ENCODE measurements at places on chromosomes 1 and 21.
A peak's percentile ranks its signal among the peaks of the same experiment; 100 is the strongest.

GRCh38 chr1:186882372-186883134 is 53.8 kb downstream of the PLA2G4A start:
- DNase-seq = no peak

- DNase-seq = peak; percentile 50
Measured at GRCh38 chr1:101108111-101108500, 82.5 kb upstream of the DPH5 start.

GRCh38 chr1:161324020-161324419 is 9.8 kb downstream of the SDHC start:
- DNase-seq = no peak

GRCh38 chr1:181647314-181648035 is 164.2 kb downstream of the CACNA1E start:
- DNase-seq = no peak

DNA sequence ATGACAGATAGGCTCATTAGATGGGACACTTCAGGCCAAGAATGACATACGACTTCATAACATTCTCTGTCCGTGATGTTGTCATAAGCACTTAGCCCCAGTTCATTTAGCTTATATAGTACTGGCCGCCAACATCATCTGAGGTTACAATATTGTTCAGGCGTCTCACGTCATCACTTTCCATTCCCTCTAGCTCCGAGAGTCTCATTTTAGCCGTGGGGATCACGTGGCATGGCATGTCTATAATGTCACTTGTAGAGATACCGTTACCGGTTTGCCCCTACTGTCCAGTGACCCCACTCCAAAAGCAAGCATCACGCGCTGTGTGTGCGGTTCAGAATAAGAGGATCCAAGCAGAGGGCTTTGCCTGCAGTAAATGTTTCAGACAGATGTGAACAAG is 34.6 kb upstream of the HEATR1 start:
- no peak for DNase-seq

DNA sequence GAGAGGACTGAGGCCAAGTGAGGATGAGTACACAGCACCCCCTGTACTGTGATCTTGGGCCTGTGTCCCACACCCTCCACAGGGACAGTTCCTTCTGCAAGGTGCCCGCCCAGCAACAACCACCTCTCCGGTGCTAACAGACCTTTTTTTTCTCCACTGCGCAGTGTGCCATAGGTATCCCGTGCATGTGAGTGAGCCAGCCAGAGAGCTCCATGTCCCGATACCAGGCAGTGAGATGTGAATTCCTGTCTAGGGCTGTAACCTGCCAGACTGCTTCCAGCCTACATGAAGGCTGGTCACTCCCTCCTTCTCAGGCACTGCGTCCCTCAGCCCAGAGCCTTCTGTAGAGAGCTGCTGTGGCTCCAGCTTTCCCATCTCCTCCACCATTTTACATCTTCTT is 56.9 kb downstream of the PCBP3 start:
- DNase-seq = no peak

- no peak for DNase-seq
Measured at GRCh38 chr1:64981601-64982533, 15.5 kb upstream of the JAK1 start.

Data from hematopoietic multipotent progenitor cell treated with erythropoietin and hydrocortisone succinate and interleukin-3 and kit ligand, for 8 days (in vitro differentiated cells).